Activated T-helper 2 cell treated with anti-CD3 and anti-CD28 coated beads, Interferon-gamma antibody, Interleukin-2, Interleukin-4, amounts not matched to agents 10 μg/mL and 5 μg/mL and 100 μg/mL, durations not matched to agents 14 hours and 24 hours and 36 hours (primary cell): ENCODE measurements at places on chromosomes 4 and X. TPM values are rescaled to one million over a fixed set of nuclear protein-coding genes. Genes with fewer than 3 reads are reported as not detected.

GRCh38 chrX:83535417-83536196 lies 27.5 kb downstream of the POU3F4 start:
- DNase-seq, result no peak
- H3K27ac ChIP-seq, result no peak overlapping the region
- H3K27me3 ChIP-seq, result no peaks in the 10 kb centered on the region
- H3K4me1 ChIP-seq, result no peaks in the 10 kb centered on the region
- peak overlapping the region; percentile 42 for H3K4me3 ChIP-seq

- H3K4me3 ChIP-seq, result no peak overlapping the region
- H3K36me3 ChIP-seq, result no peaks in the 10 kb centered on the region
- no peaks in the 10 kb centered on the region for H3K4me1 ChIP-seq
Observed at GRCh38 chr4:85676850-85677590, 202.1 kb downstream of the ARHGAP24 start.

- no peaks in the 10 kb centered on the region for H3K36me3 ChIP-seq
- DNase-seq, result no peak
- no peaks in the 10 kb centered on the region for H3K27me3 ChIP-seq
- H3K4me1 ChIP-seq, result no peaks in the 10 kb centered on the region
Observed at GRCh38 chr4:35500812-35501211, 743.5 kb downstream of the ARAP2 start.

Gene MGST2
- 29.5 and 32.5 TPM in 2 replicates for total RNA-seq

- no peak overlapping the region for H3K4me3 ChIP-seq
- H3K4me1 ChIP-seq, result no peaks in the 10 kb centered on the region
- H3K36me3 ChIP-seq, result no peaks in the 10 kb centered on the region
- H3K27ac ChIP-seq, result no peak overlapping the region
Observed at GRCh38 chrX:101365301-101365795, 16.8 kb upstream of the TIMM8A start.

- no peak for DNase-seq
- no peaks in the 10 kb centered on the region for H3K4me1 ChIP-seq
- H3K27me3 ChIP-seq, result no peaks in the 10 kb centered on the region
Observed at GRCh38 chrX:96435378-96436035, 249.1 kb upstream of the DIAPH2 start.

Gene FAM184B
- total RNA-seq, result not detected in 2 replicates

DNA sequence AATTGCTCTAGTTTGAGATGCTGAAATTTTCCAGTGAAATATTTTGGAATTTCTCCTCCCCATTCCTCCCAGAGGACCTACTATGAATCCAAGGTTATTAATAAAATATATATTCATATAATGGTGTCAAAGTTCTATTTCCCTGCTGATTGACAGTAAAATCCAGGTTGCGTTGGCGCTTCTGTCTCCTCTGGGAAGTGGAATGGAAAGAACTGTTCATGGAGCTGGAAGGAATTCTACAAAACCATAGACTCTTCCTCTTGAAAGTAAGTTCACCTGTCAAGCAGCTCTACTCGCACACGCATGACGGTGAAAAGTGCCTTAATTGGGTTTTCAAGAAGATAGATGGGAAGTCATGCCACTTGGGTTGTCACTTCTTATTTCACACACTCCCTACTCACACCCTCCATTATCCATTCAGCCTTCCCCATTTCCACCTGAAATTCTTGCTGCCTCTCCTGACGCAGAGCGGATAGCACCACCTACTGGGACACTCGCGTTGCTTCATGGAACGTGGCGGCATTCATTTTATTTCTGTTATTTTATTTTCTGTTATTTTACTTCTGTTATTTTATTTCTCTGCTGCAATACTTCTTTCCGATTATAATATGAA lies 351.6 kb downstream of the NLGN4X start:
- H3K27ac ChIP-seq, result no peak overlapping the region
- no peaks in the 10 kb centered on the region for H3K4me1 ChIP-seq
- DNase-seq, result no peak
- no peaks in the 10 kb centered on the region for H3K36me3 ChIP-seq
- H3K27me3 ChIP-seq, result no peaks in the 10 kb centered on the region
- no peak overlapping the region for H3K4me3 ChIP-seq

GRCh38 chrX:136656361-136656964 lies 8.5 kb downstream of the CD40LG start:
- peaks cover 97% of the 10 kb centered on the region for H3K36me3 ChIP-seq
- H3K4me3 ChIP-seq, result peak overlapping the region; percentile 97
- H3K27me3 ChIP-seq, result no peaks in the 10 kb centered on the region
- DNase-seq, result no peak
- peaks cover 84% of the 10 kb centered on the region for H3K4me1 ChIP-seq

DNA sequence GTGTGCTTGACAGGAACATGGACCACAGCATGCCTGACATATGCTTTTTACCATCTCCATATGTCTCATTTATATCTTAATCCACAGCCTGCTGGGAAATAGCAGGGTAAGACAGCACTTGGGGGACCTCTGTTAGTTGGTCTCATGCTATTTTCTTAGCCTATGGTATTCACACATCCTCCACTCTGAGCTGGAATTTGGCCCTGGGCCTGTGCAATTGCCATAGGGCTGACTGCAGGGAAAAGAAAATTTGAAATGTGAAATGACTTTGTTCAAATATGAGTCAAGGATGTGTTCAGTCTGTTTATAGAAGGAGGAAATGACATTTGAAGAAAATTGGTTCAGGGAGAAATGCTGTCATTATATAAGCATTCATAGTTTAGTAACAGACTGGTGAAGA lies 9.6 kb upstream of the MAP7D3 start:
- no peak overlapping the region for H3K4me3 ChIP-seq
- no peaks in the 10 kb centered on the region for H3K36me3 ChIP-seq
- DNase-seq, result no peak
- peaks cover 21% of the 10 kb centered on the region for H3K4me1 ChIP-seq
- H3K27me3 ChIP-seq, result no peaks in the 10 kb centered on the region

Gene FAM13A
- total RNA-seq, result 2.4 and 4.5 TPM in 2 replicates
